ENCODE measurements at places on chromosomes 4 and X.

DNA sequence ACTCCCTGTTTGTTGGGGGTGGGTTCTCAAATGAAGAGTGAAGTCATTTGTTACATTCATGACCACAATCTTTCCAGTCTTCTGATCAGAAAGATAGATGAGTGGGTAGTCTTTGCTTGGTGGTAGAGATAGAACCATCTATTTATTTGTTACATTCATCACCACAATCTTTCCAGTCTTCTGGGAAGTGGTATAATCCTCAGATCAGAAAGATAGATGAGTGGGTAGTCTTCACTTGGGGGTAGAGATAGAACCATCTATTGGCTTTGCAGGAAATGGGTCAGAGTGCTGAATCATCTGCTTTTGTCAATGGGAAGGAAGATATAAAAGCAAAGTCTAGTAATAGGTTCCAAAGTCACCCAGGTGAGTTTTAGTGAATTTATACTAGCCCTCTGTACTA is 64.2 kb upstream of the EPGN start:
- DNase-seq, result no peak

- DNase-seq, result no peak
Measured at GRCh38 chrX:13090339-13091110, 46.1 kb upstream of the FAM9C start.

GRCh38 chr4:95107635-95108034 is 349.9 kb downstream of the BMPR1B start:
- no peak for DNase-seq

DNA sequence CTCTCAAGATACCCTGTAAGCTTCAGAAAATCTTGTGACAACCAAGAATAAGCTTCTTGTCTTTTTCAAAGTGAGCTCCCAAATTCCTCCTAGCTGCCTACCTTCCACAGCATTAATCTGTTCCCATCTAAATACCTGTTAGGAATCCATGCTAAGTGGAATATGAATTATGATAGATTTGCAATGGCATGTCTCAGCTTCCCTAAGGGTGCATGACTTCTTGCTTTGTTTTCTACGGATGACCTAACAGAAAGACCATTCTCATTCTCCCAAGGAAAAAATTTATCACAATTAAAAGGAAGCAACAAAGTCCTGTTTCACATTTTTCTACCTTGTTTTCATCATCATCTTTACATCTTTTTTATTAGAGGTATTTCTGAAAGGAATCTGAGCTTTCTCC is 532.7 kb downstream of the GRXCR1 start:
- DNase-seq, result no peak

DNA sequence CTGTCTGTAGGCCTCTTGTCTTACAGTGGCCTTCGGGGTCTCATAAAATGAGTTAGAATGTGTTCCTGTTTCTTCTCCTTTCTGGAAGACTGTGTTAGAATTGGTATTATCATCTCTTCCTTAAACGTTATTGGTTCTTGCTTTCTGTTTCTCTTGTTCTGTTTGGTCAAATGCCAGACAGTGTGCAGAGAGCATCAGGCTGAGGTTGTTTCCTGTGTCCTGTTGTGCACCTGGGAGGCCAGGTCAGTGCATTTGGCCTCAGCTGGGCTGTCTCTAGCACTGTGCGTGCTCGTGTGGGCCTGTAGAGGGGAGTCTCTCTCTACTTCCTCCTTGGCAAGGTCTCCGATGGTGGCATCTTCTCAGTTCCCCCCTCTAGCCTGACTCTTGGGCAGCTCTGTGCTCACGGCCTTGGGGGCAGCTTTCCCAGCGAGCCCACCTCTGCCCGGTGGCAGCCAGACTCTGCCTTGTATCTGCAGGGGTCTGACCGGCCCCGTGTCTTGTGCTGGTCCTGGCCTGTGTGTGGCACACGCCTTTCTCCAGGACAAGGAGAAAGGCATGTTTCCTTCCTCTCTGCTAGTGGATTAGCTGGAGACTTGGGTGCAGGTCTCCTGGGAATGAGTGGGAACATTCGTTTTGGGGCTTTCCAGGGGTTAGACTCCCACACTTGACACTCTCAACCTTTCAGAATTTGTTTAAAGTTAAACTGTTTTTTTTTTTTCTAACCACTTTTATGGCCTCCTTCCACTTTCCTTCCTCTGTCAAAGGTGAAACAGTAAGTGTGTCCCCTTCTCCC is 62.3 kb downstream of the FAM193A start:
- no peak for DNase-seq

DNA sequence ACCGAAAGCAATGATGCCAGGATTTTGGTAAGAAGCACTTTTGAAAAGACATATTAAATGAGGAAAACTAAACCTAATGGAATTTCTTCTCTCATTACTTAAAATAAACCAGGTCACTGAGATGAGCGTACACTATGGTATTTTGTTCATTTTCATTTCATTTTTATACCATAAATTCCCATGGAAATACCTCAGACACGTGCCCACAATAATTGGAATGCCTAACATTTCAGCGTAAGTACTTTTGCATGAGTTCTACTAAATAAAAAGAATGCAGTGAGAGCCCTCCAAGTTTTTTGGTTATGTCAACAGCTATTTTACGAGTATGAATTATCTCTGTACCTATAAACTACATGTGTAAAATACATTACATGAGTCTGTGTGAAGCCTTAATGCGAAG is 3.2 kb downstream of the CAMK2D start:
- no peak for DNase-seq
